Eye (tissue), 1 donor: ENCODE measurements at places on chromosomes 2 and 18.

DNA sequence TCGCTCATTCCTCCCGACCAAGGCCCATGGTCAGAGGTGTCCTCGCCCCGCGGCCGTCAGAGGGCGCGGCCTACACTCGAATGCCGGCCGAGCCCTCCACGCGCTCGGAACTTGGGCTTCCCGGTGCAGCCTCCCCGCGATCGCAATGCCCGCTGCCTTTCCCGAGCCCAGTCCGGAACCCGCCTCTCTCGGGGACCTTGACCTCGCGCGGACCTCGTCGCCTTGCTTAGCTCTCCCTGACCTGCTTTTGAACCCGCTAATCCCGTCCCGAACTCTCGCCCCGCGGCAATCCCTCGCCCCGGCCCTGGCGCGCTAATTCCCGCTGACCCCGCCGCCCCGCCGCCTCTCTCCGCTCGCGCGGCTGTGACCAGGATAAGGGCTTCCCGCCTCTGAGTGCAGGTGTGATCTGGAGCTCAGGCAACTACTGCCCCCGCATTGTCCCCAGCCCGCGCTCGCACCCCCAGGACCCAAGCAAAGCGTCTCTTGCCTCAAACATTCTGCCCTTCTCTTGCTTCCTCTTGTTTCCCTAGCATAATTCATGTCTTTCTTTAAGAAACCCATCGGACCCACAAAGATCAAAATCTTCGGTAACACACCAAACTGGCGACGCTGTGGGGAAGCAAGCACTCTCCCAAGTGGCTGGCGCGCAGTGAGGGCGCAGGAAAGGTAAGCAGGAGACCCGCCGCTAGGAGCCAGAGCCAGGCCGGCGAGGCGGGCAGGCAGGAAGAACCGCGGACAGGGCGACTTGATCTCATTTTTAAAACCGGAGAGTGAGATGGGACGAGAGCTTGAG, 46.6 kb upstream of the ATP6V1B1 start:
- no peak for DNase-seq

GRCh38 chr18:48312066-48312465, 97.1 kb downstream of the ZBTB7C start:
- DNase-seq: no peak

DNA sequence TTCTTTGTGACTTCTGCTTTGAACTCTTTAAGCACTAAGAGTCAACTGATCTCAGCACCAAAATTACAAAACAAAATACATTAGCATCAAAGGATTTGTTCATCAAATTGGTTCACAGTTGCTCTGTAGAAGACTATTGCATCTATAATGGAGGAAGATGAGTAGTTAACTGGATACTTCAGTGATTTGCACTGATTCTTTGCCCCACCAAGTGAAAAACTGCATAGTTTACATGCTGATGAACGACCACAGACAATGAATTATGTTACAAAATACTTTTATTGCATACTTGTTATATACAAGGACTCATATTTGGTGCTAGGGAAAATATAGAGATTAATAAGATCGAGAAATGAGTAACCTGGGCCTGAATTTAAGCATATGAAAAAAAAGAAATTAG, 107.2 kb downstream of the SCG2 start:
- DNase-seq: no peak

DNA sequence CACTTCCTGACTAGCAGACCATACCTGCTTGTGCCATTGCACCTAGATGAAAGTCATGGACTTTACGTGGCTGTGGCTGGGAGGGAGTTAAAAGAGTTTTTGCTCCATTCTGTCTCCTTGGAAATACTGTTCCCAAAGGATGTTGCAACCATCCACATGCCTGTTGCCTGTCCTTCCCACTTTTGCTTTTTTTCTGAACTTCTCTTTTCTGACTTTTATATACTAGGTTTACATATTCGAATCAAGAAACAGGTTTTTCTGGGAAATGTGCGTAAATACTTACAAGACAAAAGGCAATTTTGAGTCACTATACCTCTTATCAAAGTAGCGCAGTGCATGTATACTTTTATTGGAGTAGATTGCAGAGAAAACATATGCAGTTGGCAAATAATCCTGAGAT, 244.8 kb downstream of the PRKCE start:
- DNase-seq: no peak

DNA sequence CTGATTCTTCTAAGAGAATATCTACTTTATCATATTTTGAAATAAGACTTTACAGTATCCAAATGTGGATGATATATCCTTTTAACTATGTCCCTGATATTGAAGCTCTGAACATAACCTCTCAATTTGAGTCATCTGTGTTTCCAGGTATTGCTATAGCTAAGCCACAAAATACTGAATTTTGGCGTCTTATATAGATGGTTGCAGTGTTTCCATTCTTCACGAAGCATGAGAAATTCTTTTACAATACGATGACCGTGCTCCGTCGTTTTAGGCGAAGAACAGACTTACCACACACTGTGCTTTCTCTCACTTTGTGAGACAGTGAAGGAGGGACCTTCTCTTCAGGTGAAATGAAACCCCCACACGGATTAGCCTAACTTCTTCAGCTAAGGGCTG, 45.3 kb downstream of the LRRFIP1 start:
- no peak for DNase-seq

- DNase-seq: no peak
Observed at GRCh38 chr2:142580691-142581090, 296.8 kb upstream of the KYNU start.

DNA sequence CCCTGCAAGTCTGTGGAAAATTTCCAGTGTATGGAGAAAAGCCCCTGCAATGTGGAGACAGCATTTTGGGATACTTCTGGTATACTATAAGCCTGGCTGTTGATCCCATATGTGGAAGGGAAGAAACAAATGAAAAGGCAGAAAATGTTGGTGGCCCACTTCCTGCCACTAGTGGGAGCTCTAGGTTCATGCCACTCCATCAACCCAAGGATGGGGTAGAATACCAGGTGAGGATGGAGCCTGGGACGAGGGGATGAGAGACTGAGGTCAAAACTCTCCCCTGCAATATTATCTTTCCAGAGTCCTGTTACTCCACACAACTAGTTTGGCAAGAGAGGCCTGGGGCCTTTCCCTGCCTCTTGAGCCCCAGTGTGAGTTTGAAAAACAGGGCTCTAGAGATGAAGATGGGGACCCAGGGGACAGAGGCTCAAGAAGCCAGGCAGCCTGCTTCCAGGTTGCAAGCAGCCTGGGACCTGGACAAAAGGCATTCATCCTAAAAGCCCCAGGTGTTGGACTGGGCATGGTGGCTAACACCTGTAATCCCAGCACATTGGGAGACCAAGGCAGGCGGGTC, 31.9 kb downstream of the BMP10 start:
- no peak for DNase-seq

GRCh38 chr2:36338827-36339145, 16.8 kb upstream of the CRIM1 start:
- DNase-seq: no peak

DNA sequence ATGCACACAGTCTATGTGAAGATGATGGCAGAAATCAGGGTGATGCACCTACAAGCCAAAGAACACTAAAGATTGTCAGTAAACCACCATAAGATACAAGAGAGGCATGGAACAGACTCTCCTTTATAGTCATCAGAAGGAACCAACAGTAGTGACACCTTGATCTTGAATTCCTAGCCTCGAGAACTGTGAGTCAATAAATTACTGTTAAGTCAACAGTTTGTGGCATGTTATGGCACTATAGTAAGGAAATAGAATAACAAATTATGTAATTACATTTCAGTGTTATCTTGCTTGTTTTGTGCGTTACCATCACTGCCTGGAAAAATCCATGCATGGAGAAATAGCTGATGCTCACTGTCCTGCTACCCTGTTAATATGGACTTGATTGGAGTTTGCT, 110.2 kb upstream of the LRP1B start:
- DNase-seq: no peak

DNA sequence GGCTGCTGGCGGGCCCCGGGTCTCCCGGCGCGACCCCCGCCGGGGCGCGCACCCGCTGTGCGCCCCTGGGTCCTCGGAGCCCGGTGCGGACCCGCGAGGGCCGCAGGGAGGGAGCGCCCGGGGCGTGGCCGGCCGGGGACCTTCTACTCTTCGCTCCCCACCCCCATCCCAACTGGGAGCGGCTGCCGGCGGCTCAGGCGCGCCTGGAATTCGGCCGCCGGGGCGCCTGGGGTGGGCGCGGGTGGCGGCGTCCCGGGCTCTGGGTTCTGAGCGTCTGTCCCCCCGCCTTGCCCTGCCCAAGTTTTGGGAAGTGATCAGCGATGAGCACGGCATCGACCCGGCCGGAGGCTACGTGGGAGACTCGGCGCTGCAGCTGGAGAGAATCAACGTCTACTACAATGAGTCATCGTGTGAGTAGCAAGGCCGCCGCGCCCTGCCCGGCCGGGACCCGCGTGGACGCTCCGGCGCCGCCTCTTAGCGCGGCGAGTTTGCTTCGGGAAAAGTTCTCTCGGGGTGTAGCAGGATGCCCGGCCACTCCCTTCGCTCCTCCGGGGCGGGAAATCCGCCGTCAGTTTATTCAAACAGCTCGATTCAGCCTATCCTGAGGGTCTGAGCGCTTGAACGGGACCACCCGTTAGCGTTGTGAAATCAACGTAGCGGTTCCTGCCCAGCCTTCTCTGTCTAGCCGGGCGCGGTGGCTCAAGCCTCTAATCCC, 502 bp downstream of the TUBB6 start:
- DNase-seq: peak; percentile 84

DNA sequence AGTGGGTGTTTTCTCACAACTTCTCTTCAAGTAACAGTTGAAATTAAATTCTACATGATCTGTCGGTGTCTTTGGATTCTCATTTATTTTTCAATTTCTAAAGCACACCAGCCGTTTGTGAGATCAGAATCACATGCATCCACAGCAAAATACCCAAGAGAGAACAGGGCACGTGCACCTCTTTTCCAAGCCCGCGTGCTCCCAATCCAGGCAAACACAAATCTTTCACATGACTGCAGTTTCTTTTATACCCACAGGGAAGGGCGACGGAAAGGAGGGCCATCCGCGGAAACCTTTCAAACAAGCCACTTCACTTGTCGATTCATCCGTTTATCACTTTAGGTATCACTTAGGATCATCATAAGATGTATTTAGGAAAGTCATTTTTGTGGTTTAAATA, 13.0 kb upstream of the DAPL1 start:
- peak; percentile 58 for DNase-seq

GRCh38 chr2:9732824-9733223, 102.0 kb upstream of the YWHAQ start:
- DNase-seq: no peak

- no peak for DNase-seq
Observed at GRCh38 chr18:57772387-57772799, 30.7 kb downstream of the ATP8B1 start.

DNA sequence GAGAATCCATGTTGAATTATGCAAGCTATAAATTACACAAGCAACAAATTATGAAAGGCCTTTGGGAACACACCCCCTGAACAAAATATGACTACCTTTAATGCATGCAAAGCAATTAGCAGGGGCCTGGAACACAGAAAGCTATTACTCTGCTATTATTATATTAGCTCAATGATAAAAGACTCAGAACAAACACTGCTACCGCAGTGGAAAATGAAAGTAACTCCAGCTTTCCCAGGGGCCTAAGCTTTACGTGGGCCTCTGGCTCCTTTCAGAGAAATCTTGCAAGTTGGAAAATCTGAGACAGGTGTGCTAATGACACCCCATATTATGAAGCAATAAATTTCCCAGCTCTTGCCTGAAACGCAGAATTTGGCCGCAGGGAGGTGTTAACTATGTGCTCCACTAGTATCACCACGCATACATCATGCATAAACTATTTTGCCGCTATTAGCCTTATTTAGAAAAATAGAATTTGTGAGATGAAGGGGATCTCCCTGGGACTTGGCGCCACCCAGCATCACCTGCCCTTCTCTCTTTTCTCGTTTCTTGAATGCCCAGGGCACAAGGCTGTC, 321.6 kb upstream of the LYPD1 start:
- no peak for DNase-seq

- DNase-seq: no peak
Observed at GRCh38 chr2:127039387-127040031, 67.4 kb downstream of the BIN1 start.

DNA sequence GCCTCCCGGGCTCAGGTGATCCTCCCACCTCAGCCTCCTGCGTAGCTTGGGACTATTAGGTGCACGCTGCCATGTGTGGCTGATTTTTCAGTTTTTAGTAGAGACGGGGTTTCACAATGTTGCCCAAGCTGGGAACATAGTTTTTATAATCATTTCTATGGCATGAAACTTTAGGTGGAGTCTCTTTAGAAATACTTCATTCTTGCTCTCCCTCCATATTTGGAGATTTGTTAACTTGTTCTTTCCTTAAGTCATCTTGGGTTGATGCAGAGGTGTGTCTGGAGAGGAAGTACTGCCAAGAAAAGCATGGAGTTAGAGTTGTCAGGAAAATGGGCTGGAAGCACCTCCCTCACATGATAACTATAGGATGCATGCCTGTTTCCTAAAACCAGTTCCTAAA, 17.4 kb downstream of the ZNF532 start:
- no peak for DNase-seq

DNA sequence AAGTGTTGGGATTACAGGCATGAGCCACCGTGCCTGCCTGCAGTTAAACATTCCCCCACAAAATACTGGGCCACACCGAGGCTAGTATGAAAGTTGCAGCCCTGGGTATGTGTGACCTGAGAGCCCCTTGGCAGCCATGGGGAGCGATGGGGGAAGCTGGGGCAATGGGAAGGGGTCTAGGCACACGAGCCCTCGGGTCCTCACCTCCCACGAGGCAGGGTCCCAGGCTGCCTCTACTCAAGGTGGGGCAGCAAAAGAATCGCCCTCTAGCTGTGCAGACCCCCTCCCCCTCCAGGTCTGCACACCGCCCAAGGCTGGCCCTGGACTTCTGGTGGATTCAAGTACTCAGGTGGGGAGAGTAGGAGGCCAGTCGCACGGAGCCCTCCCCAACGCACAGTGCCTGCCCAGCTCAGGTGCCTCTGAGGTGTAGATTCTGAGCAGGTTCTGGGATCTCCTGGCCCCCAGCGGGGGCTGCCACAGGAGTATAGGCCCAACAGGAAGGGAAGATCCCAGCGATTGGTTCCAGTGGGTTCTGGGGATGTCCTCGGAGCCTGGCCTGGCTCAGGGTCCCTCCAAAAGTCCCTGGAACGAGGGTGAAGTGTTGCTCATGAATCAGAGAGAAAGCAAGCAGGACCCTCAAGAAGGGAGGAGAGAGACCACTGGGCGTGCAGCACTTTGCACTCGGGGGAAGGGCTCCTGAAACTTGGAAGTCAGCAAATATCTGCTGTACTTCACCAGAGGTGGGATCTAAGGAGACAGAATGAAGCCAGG, 2.6 kb downstream of the GPR35 start:
- no peak for DNase-seq

DNA sequence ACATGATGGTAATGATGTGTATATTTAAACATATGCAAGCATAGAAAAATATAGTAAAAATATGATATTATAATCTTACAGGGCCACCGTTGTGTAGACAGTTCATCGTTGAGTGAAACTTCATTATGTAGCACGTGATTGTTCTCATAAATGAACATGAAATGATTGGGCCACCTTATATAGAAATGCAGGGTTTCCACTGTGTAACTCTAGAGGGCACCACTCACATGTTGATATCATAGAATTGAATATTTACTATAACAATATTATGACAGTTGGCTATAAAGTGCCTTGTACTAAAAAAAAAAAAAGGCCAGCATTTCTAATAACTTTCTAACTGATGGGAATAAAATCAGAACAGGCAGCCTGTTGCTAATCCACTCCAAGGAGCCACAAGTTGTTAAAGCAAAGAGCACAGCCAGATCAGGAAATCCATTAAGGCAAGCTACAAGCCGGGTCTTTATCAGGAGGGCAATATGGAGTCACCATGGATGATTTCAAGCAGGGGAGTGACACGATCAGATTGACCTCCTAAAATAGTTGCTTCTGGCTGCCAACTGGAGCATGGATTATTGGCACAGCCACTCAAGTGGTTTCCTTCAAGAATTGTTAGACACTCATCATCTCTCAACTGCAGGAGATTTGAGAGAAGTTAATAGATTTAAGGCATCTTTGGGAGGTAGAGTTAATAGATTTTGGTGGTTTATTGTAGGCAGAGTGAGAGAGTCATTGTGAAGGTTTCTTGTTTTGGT, 16.7 kb downstream of the IL1F10 start:
- no peak for DNase-seq
